ENCODE measurements at places on chromosomes 12 and 14. TPM values are rescaled to one million over a fixed set of nuclear protein-coding genes. Genes with fewer than 3 reads are reported as not detected.

DNA sequence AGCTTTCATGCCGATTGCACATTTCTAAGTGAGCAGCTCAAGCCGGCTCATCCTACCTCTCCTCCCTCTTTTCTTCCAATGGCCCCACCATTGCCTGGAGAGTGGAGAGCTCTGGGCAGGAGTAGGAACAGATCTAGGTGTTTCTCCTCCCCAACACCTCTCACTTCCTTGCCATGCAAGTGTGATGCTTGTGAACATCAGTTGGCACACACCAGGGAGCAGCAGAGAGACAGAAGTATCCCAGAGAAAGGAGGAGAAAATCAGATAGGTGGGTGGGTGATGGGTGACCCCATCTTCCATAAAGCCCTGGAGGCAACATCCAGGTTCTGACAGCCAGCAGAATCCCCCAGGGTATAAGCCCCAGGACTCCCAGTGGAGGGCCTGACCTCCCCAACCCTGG lies 27.8 kb downstream of the NPC2 start:
- H3K36me3 ChIP-seq = no peaks in the 10 kb centered on the region
- no peaks in the 10 kb centered on the region for H3K27me3 ChIP-seq
- no peak overlapping the region for H3K27ac ChIP-seq
- DNase-seq = no peak
- no peak overlapping the region for H3K4me3 ChIP-seq

GRCh38 chr12:26205941-26206340 lies 10.6 kb downstream of the SSPN start:
- H3K4me3 ChIP-seq = no peak overlapping the region
- DNase-seq = no peak
- H3K4me1 ChIP-seq = no peaks in the 10 kb centered on the region
- no peaks in the 10 kb centered on the region for H3K27me3 ChIP-seq
- no peak overlapping the region for H3K27ac ChIP-seq
- H3K36me3 ChIP-seq = no peaks in the 10 kb centered on the region

- DNase-seq = no peak
- H3K4me1 ChIP-seq = no peaks in the 10 kb centered on the region
- H3K36me3 ChIP-seq = no peaks in the 10 kb centered on the region
- H3K4me3 ChIP-seq = no peak overlapping the region
- H3K27ac ChIP-seq = no peak overlapping the region
- H3K27me3 ChIP-seq = no peaks in the 10 kb centered on the region
Observed at GRCh38 chr12:115075552-115076170, 391.7 kb upstream of the TBX3 start.

GPD1 gene
- 6.5 TPM for total RNA-seq

VWF gene
- 169 TPM for total RNA-seq

KRT3 gene
- not detected for total RNA-seq

GMPR2 gene
- total RNA-seq = 68.8 TPM

POTEG gene
- not detected for total RNA-seq

SMIM41 gene
- not detected for total RNA-seq
